Activated T-cell treated with anti-CD3 and anti-CD28 coated beads, Interleukin-2, amount 50 U/mL, for 1 hour (primary cell): ENCODE measurements at places on chromosomes 11 and 22.

- DNase-seq = no peak
These were observed 263.3 kb upstream of the SYN3 start for GRCh38 chr22:33321466-33321865.

DNA sequence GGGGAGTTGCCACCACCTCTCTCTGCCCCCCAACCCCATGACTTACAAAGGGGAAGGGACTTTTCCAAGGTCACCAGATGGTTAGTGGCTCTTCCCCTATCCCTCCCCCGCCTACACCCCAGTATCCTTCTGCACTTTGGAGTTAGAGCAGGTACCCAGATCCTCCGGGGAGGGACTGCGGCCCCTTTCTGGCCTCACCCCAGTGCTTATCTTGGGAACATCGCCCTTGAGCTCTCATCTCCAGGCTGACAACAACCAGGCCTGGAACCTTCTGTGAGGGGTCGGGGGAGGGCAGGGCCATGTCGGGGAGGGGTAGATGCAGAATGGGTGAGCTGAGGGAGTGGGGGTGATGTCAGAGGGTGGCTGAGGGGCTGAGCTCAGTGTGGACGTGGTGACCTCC, 7.5 kb upstream of the NAALADL1 start:
- no peak for DNase-seq

GRCh38 chr11:2158966-2159365, 2.0 kb downstream of the INS start:
- no peak for DNase-seq

DNA sequence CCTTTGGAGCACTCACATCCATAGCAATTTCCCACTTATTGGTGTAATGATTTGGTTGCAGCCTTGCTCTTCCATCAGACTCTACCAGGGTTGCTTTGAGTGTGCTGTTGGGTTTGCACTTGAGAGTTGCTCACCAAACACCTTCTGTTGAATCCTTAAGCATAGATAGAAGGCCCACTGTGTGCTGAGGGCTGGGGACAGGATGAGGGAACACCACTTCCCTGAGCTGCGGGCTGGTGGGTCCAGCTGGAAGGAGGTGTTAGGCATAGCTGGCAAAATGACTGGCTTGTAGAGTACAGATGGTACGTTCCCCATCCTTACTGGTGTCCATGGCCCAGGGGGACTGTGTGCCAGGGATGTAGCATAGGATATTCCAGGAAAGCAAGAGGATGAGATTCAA, 3.9 kb downstream of the PRDM11 start:
- DNase-seq = no peak

GRCh38 chr11:101049123-101049522, 80.5 kb downstream of the PGR start:
- DNase-seq = no peak

- no peak for DNase-seq
These were observed 68.3 kb upstream of the LINC01488 start for GRCh38 chr11:69413015-69413801.

DNA sequence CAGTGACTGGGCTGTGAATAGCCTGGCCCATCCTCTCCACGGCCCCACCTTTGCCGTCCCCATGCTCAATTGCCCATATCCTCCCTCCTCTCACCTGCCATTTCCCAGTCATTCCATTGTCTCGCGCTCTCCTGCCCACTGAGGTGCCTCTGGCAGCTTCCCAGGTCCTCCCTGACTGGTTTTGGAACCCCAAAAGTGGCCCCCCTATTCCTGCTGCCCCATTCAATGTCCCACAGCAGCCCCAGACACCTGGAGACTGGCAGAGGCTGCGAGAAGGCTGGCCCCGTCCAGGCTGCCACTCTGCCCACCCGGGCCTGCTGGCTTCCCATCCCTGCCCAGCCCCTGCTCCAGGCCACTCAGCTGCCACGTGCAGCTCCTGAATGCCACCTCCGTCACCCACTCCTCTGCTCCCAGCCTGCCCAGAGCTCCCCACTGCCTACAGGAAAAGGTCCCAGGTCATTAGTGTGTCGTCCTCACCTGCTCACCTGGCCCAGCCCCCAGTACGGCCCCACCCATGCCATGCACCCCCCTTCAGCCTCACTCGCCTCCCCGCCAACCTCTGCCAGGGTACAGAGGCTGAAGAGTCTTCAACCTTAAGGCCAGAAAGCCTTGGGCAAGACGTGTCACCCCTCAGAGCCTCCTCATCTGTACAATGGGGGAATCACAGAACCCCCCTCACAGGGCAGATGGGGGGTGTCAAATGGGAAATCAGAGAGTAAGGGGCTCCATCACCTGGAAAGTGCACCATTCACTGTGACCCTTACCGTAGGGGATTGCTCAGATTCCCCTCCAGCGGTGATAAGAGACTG, 37.5 kb downstream of the KCNJ4 start:
- no peak for DNase-seq

GRCh38 chr11:110087812-110088534, 5.2 kb upstream of the ZC3H12C start:
- no peak for DNase-seq

DNA sequence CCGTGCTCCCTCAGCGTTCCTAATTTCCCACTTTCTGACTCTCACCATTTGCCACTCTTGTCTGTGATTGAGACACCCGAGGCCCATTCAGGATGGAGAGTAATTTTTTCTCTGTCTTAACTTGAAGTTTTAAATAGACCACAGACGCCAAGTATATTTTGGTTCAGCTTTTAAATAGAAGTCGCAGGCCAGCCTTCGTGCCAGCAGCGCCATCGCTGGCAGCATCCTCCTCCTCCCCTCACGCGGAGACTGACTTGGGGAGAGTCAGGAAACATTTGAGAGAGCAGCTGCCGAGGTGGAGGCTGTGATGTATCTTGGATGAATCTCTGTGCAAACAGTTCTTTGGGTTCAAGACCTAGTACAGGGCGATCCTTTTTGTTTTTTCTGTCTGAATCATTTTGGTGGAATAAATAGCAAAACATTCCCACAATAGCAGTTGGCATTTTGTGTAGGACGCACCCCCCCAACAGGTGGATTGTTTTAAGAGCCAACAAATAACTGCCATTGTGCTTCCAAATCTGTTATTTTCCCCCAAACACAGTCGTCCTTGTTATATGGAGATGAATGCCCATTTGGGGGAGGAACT, 889 bp upstream of the DMC1 start:
- DNase-seq = peak; percentile 52

GRCh38 chr11:30143098-30143705, 87.6 kb upstream of the FSHB start:
- DNase-seq = no peak

- DNase-seq = no peak
These were observed 60.8 kb downstream of the MYO7A start for GRCh38 chr11:77188633-77189491.

- DNase-seq = no peak
These were observed 54.5 kb upstream of the WEE1 start for GRCh38 chr11:9518835-9519410.

- no peak for DNase-seq
These were observed 91.2 kb downstream of the CLPB start for GRCh38 chr11:72343006-72343756.

DNA sequence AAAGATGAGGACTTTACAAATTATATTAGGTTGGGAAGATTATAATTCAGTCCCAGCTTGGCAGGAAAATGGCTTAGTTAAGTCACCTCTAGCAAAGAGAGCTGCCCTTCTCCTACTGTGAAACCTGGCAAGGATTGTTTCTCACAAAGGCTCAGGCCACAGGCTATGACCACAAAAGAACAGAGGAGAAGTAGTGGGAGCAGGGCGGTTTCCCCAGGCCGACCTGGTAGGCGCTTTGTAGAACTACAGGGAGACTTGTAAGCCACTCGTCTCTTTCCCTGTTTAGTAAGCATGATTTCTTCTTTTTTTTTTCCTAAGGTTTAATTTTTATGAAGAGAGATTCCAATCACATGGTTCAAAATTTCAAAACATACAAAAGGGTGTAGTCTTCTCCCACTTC, 4.6 kb downstream of the SNAP29 start:
- DNase-seq = no peak

- DNase-seq = no peak
These were observed 78.3 kb downstream of the LARGE1 start for GRCh38 chr22:33842006-33842354.

DNA sequence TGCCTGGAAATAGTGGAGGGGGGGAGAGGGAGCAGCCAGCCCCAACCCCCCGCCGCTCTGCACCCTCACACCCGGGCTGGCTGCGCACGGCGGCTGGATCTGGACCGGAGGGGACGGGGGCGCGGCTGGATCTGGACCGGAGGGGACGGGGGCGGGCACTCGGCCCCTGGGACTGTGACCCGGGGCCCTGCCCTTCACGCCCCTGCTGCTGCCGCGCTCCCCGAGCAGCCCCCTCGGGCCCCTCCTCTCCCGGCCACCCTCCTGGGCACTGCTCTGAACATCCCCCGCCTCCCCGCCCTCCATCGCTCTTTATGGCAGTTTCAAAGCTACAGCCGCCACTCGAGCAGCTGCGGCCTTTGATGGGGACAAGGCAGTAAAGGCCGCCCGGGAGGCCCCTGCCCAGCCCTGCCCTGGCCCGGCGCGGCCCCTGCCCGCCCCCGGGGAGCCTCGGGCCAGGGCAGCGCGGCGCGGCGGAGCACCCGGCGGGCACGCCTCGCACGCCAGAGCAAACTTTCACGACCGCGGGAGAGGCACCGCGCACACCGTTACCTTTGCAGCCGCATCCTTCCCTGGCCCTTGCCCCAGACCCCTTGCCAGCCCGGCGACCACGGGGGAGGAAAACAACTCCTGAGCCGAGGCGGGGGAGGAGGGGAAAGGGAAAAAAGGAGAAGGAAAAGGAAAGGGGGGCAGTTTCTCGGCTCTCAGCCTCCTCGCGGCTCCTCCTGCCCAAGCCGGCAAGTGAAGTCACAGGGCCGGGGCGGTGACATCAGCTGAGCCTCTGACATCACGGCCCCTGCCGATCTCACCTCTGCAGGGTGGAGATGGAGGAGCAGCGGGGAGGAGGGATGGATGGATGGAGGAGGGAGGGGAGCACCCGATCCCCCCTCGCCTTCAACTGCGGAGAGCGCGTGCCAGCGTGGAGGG, 13.1 kb upstream of the TCF20 start:
- peak; percentile 62 for DNase-seq

DNA sequence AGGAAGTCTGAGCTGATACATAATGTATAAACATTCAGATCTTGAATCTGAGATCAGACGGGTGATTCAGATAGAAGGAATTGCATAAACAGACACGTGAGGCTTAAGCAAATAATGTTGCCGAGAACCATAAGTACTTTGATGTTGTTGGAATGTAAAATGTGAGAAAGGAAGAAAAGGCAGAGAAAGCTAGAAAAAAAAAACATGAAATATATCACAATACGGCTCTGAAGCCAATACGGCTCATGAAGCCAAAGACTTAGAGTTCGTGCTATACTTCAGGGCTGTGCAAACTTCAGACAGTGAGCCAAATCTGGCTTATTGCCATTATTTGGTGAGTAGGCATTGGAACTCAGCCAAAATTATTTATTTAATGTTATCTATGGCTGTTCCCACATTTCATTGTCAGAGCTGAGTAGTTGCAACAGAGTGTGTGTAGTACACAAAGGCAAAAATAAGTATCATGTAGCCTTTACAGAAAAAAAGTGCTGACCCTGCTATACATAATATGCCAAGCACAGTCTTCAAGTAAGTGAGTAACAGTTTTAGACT, 673.3 kb downstream of the CNTN5 start:
- no peak for DNase-seq

- no peak for DNase-seq
These were observed 35.4 kb downstream of the PAK1 start for GRCh38 chr11:77438487-77438886.

DNA sequence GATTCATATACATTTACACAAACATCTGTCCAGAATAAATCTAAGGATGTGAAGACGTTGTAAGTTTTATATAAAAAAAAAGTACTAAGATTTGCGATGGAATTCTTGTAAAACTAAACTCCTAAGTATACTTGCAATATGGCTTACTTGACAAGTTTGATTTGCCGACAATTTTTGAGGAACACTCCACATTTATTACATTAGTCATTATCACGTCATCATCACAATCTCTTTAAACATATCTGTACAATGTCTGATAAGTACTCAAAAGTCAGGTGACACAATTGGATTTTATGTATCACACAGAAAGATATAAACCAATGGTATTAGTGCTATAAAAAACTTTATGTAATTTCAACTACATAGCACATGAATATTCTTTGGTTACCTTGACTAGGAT, 30.4 kb downstream of the IMMP1L start:
- DNase-seq = no peak

- DNase-seq = no peak
These were observed 55.1 kb downstream of the MTMR3 start for GRCh38 chr22:29937940-29938693.

- DNase-seq = no peak
These were observed 130.7 kb downstream of the MN1 start for GRCh38 chr22:27670701-27671412.

DNA sequence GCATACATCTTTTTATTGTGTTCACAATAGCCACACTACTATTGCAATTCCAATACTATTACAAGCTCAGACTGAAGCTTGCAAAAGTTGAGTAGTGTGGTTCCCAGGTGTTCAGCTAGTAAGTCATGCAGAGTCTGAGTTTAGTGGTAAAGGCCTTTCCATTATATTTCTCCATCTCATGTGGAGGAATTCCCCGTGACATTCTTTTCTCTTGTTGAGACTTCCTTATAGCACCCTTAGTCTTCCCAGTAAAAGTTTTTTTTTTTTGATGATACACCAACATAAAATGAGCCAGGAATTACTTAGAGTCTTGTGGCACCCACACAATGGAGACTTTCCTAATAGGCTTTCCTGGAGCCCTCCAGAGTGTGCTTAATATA, 110.8 kb downstream of the UVRAG start:
- no peak for DNase-seq

GRCh38 chr22:35840302-35840739, 122.6 kb downstream of the APOL5 start:
- no peak for DNase-seq

GRCh38 chr22:32407312-32407711, 4.7 kb downstream of the RTCB start:
- DNase-seq = no peak

GRCh38 chr22:38236786-38237185, 35.0 kb downstream of the MAFF start:
- no peak for DNase-seq

GRCh38 chr11:17991783-17992433, 20.9 kb downstream of the SERGEF start:
- no peak for DNase-seq
